Stimulated activated CD4-positive, alpha-beta T cell treated with anti-CD3 and anti-CD28 coated beads, Interleukin-15, amount 100 ng/mL, for 48 hours (primary cell): ENCODE measurements at places on chromosomes 13 and 19.

GRCh38 chr13:45280011-45280410, 61.0 kb downstream of the TPT1 start:
- DNase-seq, result no peak

- no peak for DNase-seq
Measured at GRCh38 chr13:99985241-99985874, 3.8 kb downstream of the ZIC2 start.

GRCh38 chr19:55398200-55398925, 9.2 kb downstream of the UBE2S start:
- DNase-seq, result no peak

DNA sequence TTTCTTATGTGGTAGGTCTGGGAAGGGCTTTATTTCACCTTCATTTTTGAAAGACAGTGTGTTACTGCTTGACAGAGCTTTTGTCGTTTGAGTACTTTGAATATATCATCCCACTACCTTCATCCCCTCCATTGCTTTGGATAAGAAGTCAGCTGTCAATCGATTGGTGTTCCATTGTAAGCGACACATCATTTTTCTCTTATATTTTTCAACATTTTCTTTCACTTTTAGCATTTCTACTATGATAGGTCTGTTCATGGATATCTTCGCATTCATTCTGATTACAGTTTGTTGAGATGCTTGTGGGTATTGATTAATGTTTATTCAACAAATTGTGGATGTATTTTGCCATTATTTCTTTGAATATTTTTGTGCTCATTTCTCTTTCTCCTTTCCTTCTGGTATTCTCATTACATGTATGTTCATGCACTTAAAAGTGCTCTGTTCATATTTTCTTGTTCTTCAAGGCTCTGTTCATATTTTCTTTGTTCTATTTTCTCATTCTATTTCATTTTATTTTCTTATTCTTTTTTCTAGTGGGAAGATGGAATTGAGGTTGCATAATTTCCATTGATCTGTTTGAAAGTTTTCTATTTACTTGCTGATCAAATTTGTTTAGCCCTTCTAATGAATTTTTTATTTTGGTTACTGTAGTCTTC, 29.2 kb downstream of the ZNF546 start:
- DNase-seq, result no peak

DNA sequence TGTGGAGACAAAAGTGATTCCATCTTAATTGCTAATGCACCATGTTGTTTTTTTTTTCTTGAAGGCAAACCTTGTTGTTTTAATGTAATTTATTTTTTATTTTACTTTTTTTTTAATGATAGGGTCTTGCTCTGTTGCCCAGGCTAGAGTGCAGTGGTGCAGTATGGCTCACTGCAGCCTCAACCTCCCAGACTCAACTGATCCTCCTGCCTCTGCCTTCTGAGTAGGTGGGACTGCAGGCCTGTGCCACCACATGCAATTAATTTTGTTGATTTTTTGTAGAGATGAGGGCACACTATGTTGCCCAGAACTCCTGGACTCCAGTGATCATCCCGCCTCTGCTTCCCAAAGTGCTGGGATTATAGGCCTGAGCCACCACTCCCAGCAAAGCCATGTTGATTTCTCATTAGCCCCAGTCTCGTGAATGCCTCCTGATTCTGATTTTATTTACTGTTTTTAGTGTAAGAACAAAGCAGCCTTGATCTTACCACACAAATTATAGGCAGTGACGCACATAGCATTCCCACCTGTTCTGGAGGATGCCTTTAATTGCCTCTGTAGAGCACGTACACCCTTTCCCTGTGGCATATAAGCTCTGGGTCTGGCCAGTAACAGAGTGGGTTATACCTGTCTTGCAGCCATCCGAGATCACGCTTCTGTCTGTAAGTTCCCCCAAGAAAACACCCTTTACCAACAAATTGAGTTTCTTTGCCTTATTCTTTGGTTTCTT, 150.4 kb downstream of the GGACT start:
- no peak for DNase-seq

- no peak for DNase-seq
Measured at GRCh38 chr19:39158646-39159260, 33.2 kb downstream of the PAK4 start.

- no peak for DNase-seq
Measured at GRCh38 chr13:30593001-30593400, 24.7 kb upstream of the USPL1 start.

- DNase-seq, result no peak
Measured at GRCh38 chr13:100323937-100324336, 235.0 kb downstream of the PCCA start.

DNA sequence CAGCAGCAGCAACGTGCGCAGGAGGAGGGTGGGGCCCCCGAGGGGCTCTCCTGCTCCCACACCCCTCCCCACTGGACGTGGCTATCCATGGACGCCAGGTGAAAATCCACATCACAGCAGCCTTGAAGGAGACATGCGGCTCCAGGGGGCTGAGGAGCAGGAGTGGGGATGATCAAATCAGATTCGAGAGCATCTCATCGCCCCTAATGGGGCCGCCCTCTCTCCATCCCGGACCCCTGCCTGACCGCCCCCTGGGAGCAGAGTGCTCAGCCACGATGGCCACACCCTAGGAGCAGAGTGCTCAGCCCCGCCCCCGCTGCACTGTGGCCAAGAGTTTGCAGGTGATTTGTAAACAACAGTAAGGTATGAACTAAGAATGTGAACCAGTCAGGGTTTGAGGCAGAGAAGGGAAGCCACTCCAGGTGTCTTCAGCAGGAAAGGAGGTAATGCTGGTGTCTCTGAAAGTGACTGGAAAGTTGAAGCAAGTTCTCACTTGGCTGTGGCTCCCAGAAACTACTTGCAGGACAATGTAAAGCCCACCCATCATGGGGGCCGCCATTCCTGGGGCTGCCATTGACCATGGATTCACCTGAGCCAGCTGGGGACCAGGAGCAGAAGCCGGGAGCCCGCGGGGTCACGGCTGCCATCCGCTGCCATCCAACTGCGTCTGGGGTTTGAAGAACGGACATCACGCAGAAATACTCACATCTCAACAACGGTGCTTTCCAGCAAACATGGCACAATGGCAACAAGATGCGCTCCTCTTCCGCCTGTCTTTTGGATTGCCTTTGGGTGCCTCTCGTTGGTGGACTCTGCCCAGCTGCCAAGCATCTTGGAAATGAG, 71.8 kb downstream of the SPACA7 start:
- DNase-seq, result no peak

DNA sequence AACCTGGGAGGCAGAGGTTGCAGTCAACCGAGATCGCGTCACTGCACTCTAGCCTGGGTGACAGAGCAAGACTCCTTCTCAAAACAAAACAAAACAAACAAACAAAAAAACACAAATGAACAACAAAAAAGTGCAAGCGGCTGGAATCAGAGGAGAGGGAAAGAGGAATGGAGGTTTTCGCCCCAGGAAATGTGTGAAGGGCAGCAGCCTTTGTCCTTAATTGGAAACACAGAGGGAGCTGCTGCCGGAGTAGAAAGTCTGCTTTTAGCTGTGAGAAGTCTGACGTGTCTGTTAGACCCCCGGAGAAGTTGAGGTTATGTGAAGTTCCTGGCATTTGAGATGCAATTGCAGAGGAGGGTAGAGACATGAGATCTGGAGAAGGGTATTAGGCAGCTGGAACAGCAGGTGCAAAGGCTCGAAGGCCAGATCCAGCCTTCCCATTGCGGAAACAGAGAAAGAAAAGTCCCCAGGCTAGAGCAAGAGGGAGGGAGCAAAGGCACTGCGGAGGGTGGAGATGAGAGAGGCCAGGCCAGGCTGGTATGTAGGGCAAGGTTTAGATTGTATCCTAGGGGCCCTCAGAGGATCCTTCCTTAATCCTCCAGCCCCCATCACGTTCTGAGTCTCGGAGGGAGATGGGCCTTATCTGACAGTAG, 473 bp downstream of the TMIGD2 start:
- DNase-seq, result no peak

GRCh38 chr19:51124216-51124615, 490 bp upstream of the SIGLEC9 start:
- no peak for DNase-seq

GRCh38 chr13:63680704-63681103, 2265.1 kb upstream of the PCDH20 start:
- no peak for DNase-seq

DNA sequence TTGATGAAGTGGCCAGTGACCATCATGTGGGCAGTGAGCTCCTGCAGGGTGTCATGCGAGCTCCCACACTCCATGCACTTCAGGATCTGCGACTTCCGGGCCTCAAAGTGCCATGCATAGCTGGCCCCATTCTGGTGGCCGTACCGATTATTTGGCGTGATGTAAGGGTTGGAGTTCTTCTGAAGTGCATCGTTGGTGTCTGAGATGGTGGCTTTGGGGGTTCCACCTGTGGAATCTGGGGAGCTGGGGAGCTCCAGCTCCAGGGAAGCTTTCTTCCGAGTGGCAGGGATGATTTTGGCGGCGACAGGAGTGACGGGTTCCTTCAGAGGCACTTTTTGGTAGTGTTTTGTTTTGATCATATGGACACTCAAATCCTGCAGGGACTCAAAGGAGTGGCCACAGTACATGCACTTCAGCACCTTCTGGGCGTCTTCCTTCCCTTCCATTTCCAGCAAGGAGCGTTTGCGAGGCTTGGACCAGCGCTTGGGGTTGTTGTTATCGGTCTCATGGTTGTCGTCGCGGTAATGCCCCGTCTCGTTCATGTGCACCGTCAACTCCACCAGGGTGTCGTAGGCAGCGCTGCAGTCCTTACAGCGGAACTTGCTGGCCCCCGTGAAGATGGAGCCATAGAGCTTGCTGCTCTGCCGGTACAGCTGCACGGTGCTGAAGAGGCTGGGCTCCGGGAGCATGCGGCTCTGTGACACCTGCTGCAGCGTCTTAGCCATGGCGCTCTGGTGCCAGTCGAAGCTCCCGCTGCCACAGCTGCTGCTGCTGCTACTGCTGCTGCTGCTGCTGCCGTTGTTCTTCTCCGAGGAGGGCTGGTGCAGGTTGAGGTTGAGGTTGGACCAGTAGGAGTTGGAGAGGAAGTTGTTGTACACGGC, 70.4 kb downstream of the TSHZ3 start:
- no peak for DNase-seq

DNA sequence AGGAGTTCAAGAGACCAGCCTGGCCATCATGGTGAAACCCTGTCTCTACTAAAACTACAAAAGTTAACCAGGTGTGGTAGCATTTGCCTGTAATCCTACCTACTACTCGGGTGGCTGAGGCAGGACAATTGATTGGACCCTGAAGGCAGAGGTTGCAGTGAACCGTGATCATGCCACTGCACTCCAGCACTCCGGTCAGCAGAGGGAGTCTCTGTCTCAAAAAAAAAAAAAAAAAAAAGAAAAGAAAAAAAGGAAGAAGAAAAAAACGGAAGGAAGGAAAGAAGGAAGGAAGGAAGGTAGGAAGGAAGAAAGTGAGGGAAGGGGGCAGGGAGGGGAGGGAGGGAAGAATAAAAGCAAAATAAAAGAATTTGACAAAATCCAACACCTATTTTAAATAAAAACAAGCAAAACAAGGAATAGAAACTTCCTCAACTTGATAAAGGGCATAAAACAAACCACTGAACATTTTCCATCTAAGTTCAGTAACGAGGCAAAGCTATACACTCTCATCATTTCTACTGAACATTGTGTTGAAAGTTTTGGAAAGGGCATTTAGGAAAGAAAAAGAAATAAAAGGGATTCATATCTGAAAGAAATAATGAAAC, 411.6 kb upstream of the SLITRK5 start:
- no peak for DNase-seq

GRCh38 chr13:98236197-98236596, 59.1 kb upstream of the RNF113B start:
- no peak for DNase-seq

GRCh38 chr19:53365134-53365898, at the start of gene ZNF525:
TSS of gene ZNF525 (plus strand) at chr19:53365705. CDS start at chr19:53372282, 6,577 bp downstream.
- DNase-seq, result peak; percentile 90

DNA sequence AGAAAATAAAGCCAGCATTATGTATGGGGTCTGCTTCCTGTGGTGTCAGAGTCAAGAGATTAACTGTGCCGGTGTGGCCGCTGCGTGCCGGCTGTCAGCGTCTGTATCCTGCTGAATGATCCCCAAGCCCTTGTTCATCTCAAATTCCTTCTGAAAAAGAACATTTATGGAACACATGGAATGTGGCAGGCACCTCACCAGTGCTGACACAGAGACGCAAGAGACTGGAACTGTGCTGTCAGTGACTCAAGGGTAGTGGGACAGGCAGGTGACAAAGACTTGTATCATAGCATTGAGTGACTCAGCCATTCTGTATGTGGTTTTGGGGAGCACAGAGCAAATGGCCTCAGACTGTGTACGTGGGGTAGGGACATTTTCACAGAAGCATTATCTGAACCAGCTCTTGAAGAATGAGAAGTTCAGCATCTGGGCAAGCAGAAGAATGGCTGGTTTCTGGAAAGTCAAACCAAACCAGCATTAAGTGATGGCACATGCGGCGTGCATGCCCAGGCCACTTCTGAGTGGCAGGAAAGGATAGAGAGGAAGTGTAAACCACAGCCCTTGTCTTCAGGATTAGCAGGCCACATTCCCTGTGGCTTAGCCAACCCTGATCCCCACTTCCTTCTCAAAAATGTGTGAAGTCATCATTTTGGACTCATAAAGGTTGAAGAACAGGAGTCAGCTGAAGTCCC, 54.0 kb upstream of the IRS2 start:
- peak; percentile 2 for DNase-seq

GRCh38 chr13:99661791-99662190, 160.5 kb downstream of the TM9SF2 start:
- DNase-seq, result no peak

DNA sequence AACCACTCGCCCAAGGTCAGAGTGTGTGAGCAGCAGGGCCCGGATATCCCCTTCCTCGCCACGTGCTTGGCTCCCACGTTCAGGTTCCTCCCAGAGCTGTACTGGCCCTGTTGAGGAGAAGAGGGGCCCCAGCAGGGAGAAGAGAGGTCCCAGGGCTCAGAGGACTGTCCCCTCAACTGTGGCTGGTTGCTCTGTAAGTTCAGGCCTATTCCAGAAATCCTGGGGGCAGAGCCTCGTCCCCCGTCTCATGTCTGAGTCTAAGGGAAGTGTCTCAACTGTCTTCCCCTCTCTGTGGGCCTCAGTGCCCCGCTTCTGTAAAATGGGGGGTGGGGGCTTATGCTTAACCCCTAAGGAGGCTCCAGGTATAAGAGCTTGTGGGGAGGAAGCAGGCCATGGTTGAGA, 3.9 kb downstream of the PPP5C start:
- no peak for DNase-seq

GRCh38 chr19:22935151-22935550, 67.8 kb downstream of the ZNF728 start:
- no peak for DNase-seq

DNA sequence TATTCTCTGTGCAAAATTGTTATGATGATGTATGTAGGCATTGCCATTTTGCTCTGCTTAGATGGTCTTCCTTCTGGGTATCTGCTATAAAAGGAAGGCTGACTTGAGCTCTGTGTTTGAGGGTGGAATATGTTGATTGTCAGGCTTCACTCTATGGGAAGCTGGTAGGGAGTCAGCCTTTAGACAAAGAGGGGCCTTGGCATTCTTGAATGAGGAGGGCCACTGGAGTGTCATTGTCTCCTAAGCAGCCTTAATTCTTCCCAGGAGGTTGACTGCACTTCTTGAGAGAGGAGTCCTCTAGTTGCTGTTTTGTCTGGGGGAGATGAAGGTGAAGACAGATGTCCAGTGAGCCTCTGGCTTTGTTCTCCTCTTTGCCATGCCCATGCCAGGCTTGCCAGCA, 266.8 kb downstream of the KCNRG start:
- DNase-seq, result no peak
